ENCODE measurements at places on chromosomes 7 and 10.
A peak's percentile ranks its signal among the peaks of the same experiment; 100 is the strongest.

GRCh38 chr10:32004161-32004591, 52.0 kb downstream of the KIF5B start:
- DNase-seq: no peak

DNA sequence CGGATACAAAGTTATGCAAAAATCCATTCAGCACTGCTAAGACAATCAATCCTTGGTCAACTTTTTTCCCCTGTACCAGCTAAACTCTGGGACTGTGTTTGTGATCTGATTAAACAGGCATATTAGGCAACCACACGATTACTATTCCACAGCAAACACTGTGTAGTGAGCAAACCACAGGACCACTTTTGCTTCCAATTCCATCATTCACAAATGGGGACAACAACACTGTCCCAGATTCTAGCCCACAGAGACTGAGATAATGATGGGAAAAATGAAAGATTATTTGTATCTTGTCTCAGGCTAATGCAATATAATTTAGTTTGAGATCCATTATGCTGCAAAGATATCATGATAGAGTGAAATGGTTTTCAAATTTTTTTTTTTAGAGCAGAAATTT, 163.7 kb upstream of the AOAH start:
- DNase-seq: no peak

GRCh38 chr7:135856356-135857144, 107.9 kb upstream of the FAM180A start:
- peak; percentile 18 for DNase-seq

DNA sequence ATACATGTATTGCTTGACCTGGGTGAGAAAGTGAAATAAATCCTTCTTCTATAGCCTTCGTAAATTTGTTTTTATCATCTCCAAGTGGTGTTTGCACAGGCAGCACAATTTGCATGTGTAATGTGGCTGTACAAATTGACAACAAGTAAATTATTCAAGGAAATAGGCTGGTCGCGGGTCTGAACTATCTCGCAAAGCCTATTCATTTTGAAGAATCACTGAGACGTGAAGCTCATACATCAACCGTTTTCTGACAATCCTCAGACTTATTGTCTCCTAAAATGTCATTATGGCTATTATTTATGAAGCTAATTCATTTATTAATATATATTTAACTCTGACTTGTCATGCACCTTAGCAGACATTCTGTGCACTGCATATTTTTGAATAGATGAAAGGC, 16.2 kb upstream of the FAM204A start:
- DNase-seq: no peak

DNA sequence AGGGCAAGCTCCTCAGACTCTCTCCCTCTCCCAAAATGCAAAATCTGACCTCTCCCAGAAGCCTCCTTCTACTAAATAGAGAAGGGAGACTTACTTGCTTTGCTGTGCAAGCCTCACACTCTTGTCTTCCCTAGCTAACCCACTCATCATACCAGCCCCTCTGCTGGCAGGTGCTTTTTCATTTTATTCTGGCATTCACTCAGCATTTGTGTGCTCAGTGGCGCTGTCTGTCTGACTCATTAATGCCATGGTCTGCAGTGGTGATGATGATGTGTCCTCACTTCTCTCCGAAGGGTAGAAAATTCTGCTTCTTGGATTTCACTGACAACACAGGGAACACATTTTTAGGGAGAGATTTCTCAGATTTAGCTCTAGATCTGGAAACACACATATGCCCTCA, 22.0 kb upstream of the BTRC start:
- no peak for DNase-seq

GRCh38 chr7:24129597-24129996, 154.4 kb upstream of the NPY start:
- peak; percentile 5 for DNase-seq
